Gastroesophageal sphincter (tissue), 4 donors: ENCODE measurements at places on chromosomes 7 and 10. TPM values are rescaled to one million over a fixed set of nuclear protein-coding genes. Genes with fewer than 3 reads are reported as not detected.

Gene CDK6
- total RNA-seq: 34.4 TPM

Gene LMOD2
- not detected for total RNA-seq

Gene AEBP1
- total RNA-seq: 141 TPM

Gene CFAP43
- not detected for total RNA-seq

DNA sequence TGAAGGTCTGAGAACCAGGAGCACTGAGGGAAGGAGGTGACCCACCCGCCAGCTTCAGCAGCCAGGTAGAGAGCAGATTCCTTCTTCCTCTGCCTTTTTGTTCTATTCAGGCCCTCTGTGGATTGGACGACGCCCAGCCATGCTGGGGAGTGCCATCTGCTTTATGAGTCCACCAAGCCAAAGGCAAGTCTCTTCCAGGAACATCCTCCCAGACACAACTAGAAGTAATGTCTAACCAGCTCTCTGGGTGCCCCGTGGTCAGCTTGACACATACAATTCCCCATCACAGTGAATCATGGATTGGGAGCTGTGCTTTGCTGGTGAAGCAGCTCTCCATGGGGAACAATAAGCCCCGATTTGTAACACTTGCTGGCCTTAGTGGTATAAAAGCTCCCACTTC lies 125.2 kb downstream of the CCDC3 start:
- H3K27me3 ChIP-seq: no peaks in the 10 kb centered on the region
- H3K27ac ChIP-seq: no peak overlapping the region
- peaks cover 47% of the 10 kb centered on the region for H3K4me1 ChIP-seq

- no peak overlapping the region for H3K27ac ChIP-seq
- H3K4me1 ChIP-seq: peaks cover 18% of the 10 kb centered on the region
- H3K27me3 ChIP-seq: no peaks in the 10 kb centered on the region
- no peak overlapping the region for H3K4me3 ChIP-seq
- ATAC-seq: no peak
These were observed 4.6 kb downstream of the ZNF853 start for GRCh38 chr7:6619961-6620360.

DNA sequence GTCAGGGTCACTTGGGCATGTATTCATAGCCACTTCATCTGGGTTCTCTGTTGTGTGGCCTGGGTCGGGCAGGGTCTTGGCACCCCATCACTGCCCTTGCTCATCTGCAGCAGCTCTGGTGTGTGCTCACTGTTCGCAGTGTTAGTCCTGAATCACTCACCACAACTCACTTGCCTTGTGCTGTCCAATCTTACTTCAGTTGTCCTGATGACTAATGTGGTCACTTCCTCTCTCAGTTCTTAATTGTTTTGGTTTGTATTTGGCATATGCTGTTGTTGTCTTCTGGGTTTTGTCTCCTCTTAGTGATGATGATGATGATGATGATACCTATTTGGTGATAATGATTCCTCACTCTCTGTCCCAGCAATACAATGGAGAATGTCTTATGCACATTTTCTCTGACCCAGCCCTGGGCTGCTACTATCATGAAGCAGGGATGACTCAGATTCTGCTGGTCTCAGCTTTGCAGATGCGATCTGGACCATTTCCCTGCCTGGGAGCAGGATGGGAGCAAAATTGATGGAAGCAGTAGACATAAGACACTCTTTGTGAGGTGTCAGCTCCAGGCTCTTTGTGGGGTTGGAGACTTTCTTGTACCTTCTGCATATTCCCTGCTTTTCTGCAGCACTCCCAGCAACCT lies 17.0 kb downstream of the ADRA2A start:
- ATAC-seq: no peak
- peaks cover 32% of the 10 kb centered on the region for H3K27me3 ChIP-seq
- no peaks in the 10 kb centered on the region for H3K4me1 ChIP-seq
- no peak overlapping the region for H3K4me3 ChIP-seq
- no peak overlapping the region for H3K27ac ChIP-seq

DNA sequence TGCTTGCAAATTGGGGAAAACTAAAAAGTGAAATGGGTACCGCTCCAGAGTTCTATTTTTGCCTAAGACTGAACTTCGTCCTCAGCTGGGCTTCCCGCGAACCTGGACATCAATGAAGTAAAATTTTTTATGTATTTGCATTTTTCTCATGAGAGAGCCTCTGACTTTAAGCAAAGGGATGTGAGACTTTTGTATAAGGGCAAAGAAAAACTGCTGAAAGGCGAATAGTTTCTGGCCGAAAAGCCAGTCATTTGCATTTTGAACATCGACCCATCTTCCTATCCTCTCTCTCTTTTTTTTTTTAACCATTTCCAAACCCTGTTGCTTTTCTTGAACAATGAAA lies 573 bp downstream of the PMPCB start:
- no peak for ATAC-seq
- peaks cover 10% of the 10 kb centered on the region for H3K36me3 ChIP-seq

- peak overlapping the region; percentile 99 for H3K27ac ChIP-seq
- H3K4me1 ChIP-seq: peaks cover 9% of the 10 kb centered on the region
- peak overlapping the region; percentile 69 for H3K4me3 ChIP-seq
- H3K36me3 ChIP-seq: no peaks in the 10 kb centered on the region
- no peak for ATAC-seq
These were observed 1.3 kb downstream of the NAMPT start for GRCh38 chr7:106283501-106283830.

DNA sequence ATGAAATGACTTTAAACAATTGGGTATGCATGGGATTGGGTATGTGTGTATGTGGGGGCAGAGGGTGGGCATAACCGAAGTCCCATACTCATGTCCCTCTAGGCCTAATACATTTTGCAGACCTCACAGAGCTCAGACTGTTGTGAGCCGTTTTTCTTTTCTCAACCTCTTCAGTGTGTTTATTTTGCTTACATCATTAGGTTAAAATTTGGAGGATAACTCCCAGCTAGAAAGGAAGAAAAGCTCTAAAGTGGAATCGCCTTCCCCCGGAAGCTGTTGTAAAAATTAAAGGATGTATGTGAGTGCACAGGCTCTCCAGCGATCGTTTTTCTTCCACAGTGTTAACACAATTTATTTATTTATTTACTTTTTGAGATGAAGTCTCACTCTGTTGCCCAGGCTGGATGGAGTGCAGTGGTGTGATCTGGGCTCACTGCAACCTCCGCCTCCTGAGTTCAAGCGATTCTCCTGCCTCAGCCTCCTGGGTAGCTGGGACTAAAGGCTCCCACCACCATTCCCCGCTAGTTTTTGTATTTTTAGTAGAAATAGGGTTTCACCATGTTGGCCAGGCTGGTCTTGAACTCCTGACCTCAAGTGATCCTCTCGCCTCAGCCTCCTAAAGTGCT lies 1.5 kb upstream of the H2AZ2 start:
- H3K4me3 ChIP-seq: no peak overlapping the region
- no peaks in the 10 kb centered on the region for H3K36me3 ChIP-seq
- H3K27ac ChIP-seq: no peak overlapping the region
- no peak for ATAC-seq
- no peaks in the 10 kb centered on the region for H3K27me3 ChIP-seq

GRCh38 chr10:45439873-45440272 lies 65.9 kb downstream of the ALOX5 start:
- no peaks in the 10 kb centered on the region for H3K36me3 ChIP-seq
- H3K4me1 ChIP-seq: no peaks in the 10 kb centered on the region
- H3K27me3 ChIP-seq: peaks cover 32% of the 10 kb centered on the region
- H3K4me3 ChIP-seq: no peak overlapping the region

GRCh38 chr7:3210531-3210930 lies 90.5 kb upstream of the SDK1 start:
- H3K4me3 ChIP-seq: no peak overlapping the region
- H3K27me3 ChIP-seq: no peaks in the 10 kb centered on the region
- ATAC-seq: no peak
- H3K4me1 ChIP-seq: no peaks in the 10 kb centered on the region

DNA sequence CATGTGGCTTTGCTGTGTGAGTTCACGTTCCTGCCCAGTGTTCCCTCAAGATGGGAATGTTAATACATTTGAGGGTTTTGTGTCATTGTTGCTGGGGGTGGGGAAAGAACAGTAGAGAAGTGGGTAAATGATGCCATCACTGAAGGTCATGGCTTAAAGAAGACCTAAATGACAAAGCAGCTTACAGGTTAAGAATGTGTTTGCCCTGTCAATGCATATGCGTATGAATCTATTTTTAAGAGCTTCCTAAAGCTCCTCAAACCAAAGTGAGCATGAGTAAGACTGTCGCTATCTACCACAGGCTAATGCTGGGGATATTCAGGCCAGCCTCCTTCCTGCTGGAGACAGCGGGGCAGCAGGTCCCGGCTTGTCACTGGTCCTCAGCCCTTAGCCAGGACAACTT lies 162.9 kb downstream of the CREB5 start:
- no peaks in the 10 kb centered on the region for H3K36me3 ChIP-seq
- no peaks in the 10 kb centered on the region for H3K27me3 ChIP-seq
- H3K4me3 ChIP-seq: no peak overlapping the region
- H3K27ac ChIP-seq: no peak overlapping the region
- no peaks in the 10 kb centered on the region for H3K4me1 ChIP-seq
- ATAC-seq: no peak

DNA sequence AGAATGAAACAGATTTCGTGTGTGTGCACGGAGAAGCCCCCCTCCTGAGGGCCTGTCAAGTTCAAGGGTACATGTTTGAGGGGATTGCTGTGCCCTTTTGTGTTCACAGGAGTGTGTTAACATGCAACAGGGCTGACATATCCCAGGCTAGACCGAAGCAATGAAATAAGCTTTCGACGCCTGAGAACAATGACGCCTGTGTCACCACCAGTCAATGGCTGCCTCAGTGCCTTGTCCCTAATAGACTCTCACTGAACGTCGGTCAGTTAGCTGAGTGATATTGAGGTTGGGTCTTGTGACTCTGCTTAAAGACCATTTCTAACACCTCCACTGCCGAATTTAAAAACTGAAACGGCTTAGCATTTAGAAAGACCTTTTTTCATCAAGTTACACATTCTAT lies 175.2 kb upstream of the TCF7L2 start:
- no peak overlapping the region for H3K27ac ChIP-seq
- no peaks in the 10 kb centered on the region for H3K4me1 ChIP-seq
- H3K36me3 ChIP-seq: no peaks in the 10 kb centered on the region
- no peaks in the 10 kb centered on the region for H3K27me3 ChIP-seq
- no peak for ATAC-seq

DNA sequence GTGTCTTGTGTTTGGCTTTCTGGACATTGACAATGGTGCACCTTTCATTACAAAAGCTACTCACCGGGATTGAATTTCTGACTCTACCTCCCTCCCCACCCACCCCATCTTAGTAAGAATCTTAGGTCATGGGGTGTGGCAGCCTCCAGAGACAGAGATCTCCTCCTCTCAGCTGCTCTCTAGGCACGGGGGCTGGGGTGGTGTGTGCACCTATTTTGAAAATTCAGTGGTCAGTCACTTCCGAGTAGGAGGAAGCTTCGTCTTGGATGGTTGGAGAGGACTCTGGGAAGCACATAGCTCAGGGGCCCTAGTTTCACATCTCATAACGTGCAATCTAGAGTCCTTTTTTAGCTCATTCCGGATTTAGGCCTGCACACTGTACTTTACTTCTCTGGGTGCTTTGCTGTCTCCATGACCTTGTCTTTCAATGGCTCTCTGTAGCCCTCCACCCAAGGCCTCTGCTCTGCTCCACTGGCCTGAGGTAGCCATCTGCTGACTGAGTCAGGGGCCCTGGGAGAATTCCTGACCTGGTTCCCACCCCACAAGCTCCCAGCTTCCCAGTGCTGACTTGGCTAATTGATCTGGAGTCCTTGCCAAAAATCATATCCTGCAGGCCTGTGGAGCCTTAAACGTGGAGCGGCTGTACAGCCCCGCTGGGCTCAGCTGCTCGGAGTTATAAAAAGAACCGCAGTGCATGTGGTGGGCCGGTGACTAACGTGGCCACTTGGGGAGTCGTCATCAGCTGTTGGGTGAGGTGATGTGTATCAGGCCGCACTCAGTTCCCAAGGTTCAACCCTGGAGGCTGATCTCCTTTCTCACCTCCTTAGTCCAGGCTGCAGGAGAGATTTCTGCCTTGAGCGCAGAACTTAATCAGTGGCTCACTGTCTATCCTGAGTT lies 19.3 kb upstream of the ADAMTS14 start:
- H3K4me1 ChIP-seq: no peaks in the 10 kb centered on the region
- no peaks in the 10 kb centered on the region for H3K36me3 ChIP-seq
- no peak overlapping the region for H3K27ac ChIP-seq
- H3K27me3 ChIP-seq: no peaks in the 10 kb centered on the region
- ATAC-seq: peak; percentile 41
- no peak overlapping the region for H3K4me3 ChIP-seq

GRCh38 chr10:74290708-74291107 lies 139.7 kb downstream of the ADK start:
- no peaks in the 10 kb centered on the region for H3K36me3 ChIP-seq
- no peaks in the 10 kb centered on the region for H3K4me1 ChIP-seq
- no peaks in the 10 kb centered on the region for H3K27me3 ChIP-seq
- H3K27ac ChIP-seq: peak overlapping the region; percentile 80

GRCh38 chr7:69114374-69114773 lies 483.9 kb upstream of the AUTS2 start:
- no peaks in the 10 kb centered on the region for H3K27me3 ChIP-seq
- H3K36me3 ChIP-seq: no peaks in the 10 kb centered on the region
- H3K27ac ChIP-seq: no peak overlapping the region
- no peak overlapping the region for H3K4me3 ChIP-seq
- no peak for ATAC-seq
- H3K4me1 ChIP-seq: peaks cover under 1% of the 10 kb centered on the region

GRCh38 chr7:69787736-69788431 lies 189.6 kb downstream of the AUTS2 start:
- no peak overlapping the region for H3K4me3 ChIP-seq
- no peak for ATAC-seq
- no peaks in the 10 kb centered on the region for H3K27me3 ChIP-seq
- no peak overlapping the region for H3K27ac ChIP-seq
- no peaks in the 10 kb centered on the region for H3K36me3 ChIP-seq

GRCh38 chr7:69277366-69277765 lies 320.9 kb upstream of the AUTS2 start:
- H3K27ac ChIP-seq: no peak overlapping the region
- ATAC-seq: no peak
- H3K36me3 ChIP-seq: no peaks in the 10 kb centered on the region
- no peaks in the 10 kb centered on the region for H3K27me3 ChIP-seq

DNA sequence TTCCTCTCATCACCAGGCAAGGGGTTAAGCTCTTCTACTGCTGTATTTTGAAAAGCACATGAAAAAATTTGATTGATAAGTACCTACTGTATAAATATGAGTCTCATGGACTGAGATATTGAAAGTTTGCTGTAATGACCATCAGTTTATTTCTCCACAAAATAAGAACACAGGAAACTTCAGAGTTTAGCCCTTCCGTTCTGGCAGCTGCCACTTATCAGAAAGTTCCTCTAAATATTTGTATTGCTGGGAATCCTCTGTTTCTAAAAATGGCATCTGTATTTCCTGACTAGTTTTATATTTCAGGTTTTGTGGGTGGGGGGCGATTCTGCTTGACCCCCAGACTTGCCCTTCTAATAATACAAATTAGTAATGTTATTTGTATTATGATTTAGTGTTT lies 92.0 kb downstream of the LYZL2 start:
- H3K4me3 ChIP-seq: no peak overlapping the region
- H3K4me1 ChIP-seq: no peaks in the 10 kb centered on the region
- no peak for ATAC-seq
- no peak overlapping the region for H3K27ac ChIP-seq
- no peaks in the 10 kb centered on the region for H3K27me3 ChIP-seq
- no peaks in the 10 kb centered on the region for H3K36me3 ChIP-seq

- no peaks in the 10 kb centered on the region for H3K36me3 ChIP-seq
- peak overlapping the region; percentile 76 for H3K4me3 ChIP-seq
- no peaks in the 10 kb centered on the region for H3K4me1 ChIP-seq
- ATAC-seq: peak; percentile 4
These were observed 559 bp upstream of the STEAP2 start for GRCh38 chr7:90210981-90211380.

- peak; percentile 61 for ATAC-seq
- peaks cover 20% of the 10 kb centered on the region for H3K4me1 ChIP-seq
- no peaks in the 10 kb centered on the region for H3K36me3 ChIP-seq
- H3K27ac ChIP-seq: no peak overlapping the region
- no peaks in the 10 kb centered on the region for H3K27me3 ChIP-seq
These were observed 61.7 kb downstream of the PWWP2B start for GRCh38 chr10:132458586-132459300.
